Uterine smooth muscle cell (primary cell): ENCODE measurements at places on chromosomes 12 and 14. TPM values are rescaled to one million over a fixed set of nuclear protein-coding genes. Genes with fewer than 3 reads are reported as not detected.

Gene SOAT2
- 0.33 TPM in 1 of 2 replicates, not detected in the other for total RNA-seq

Gene PTGDR
- total RNA-seq, result under 0.01 and 0.22 TPM in 2 replicates

Gene SRRM4
- total RNA-seq, result under 0.01 TPM in 1 of 2 replicates, not detected in the other

Gene PLA2G1B
- total RNA-seq, result not detected in 2 replicates

Gene TCL1B
- not detected in 2 replicates for total RNA-seq

Gene CLEC2D
- total RNA-seq, result 3.1 and 5.4 TPM in 2 replicates

Gene ACOT6
- 0.12 TPM in 1 of 2 replicates, not detected in the other for total RNA-seq

Gene SIX1
- total RNA-seq, result 0.12 and 0.33 TPM in 2 replicates

Gene CABP1
- total RNA-seq, result 0.44 and 1.1 TPM in 2 replicates

Gene EML5
- total RNA-seq, result 0.11 and 0.50 TPM in 2 replicates

Gene OR4E2
- 0.12 TPM in 1 of 2 replicates, not detected in the other for total RNA-seq

Gene NUDT14
- 7.9 and 21.4 TPM in 2 replicates for total RNA-seq

Gene C12orf42
- not detected in 2 replicates for total RNA-seq

Gene KCNH3
- under 0.01 TPM in 1 of 2 replicates, not detected in the other for total RNA-seq

Gene C1QL4
- total RNA-seq, result 0.37 and 0.77 TPM in 2 replicates

Gene LHX5
- total RNA-seq, result not detected in 2 replicates

Gene B3GNT4
- 0.11 TPM in 1 of 2 replicates, not detected in the other for total RNA-seq

Gene AICDA
- not detected in 2 replicates for total RNA-seq

Gene DEGS2
- 0.12 TPM in 1 of 2 replicates, not detected in the other for total RNA-seq

Gene TAS2R7
- not detected in 2 replicates for total RNA-seq

Gene LRRC10
- total RNA-seq, result not detected in 2 replicates

Gene SDSL
- 7.5 and 18.4 TPM in 2 replicates for total RNA-seq

Gene OTUB2
- 1.00 and 2.4 TPM in 2 replicates for total RNA-seq

Gene ALDH6A1
- 18.9 and 33.5 TPM in 2 replicates for total RNA-seq
